ENCODE measurements at places on chromosomes 5 and 9.

DNA sequence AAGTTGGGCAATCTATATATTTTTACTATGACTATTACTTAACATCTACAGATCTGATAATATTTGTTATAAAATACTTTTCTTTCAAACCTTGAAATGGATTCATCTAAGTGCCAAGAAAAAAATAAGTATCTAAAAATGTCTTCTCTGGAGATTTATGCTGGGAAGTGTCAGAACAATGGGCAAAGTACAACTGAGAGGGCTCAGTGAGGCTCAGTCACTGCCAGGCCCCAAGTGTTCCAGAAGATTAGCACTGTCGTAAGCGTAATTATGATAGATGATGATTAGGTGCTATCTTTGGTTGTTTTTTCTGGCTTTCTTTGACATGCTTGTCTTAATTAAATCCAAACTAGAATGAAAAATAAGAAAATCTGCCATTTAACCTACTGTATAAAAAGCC lies 72.2 kb upstream of the ADAMTS19 start:
- no peak for DNase-seq

DNA sequence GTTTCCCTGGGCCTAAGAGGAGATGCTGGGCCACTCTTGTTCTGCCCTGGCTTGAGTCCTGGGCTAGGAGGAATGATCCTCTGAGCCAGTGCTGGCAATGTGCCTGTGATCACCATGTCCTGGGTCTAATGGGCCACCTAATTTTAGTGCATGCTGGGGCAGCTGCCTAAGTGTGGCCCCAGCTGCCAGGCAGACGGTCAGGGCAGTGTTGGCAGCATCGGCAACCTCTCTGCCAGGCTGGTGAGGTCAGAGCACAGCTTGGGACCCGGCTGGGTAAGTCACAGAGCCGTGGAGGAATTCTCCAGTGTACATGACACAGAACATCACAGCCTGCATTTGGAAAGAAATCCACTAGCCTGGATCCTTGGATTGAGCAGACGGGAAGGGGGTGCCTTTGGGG lies 21.4 kb upstream of the PITX1 start:
- DNase-seq, result no peak

DNA sequence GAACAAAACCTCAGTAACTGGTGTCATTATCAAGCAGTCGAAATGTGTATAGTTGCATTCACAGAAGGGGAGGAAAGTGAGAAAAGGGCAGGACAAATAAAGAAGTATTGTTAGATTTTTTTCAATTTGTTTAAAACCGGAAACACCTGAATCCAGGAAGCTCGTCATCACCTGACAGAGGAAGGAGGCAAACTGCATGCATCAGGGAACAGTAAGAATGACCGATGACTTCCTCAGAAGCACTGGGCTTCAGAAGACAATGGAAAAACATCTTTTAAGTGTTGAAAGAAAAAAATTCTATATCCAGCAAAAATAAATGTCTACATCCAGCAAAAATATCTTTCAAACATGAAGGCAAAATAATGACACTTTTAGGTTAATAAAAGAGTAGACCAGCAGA lies 29.5 kb downstream of the PLEKHG4B start:
- no peak for DNase-seq

- peak; percentile 82 for DNase-seq
Observed at GRCh38 chr5:134555890-134556311, 30.4 kb downstream of the JADE2 start.

- DNase-seq, result no peak
Observed at GRCh38 chr9:127218818-127219217, 45.8 kb upstream of the GARNL3 start.

GRCh38 chr9:126326228-126327005 lies at the start of gene MVB12B:
TSS of gene MVB12B (plus strand) at chr9:126326829. CDS start at chr9:126326930, 101 bp downstream.
- DNase-seq, result peak; percentile 36

- DNase-seq, result no peak
Observed at GRCh38 chr5:61631438-61631941, 299.4 kb downstream of the ZSWIM6 start.

GRCh38 chr9:137390553-137391410 lies 32.2 kb downstream of the EXD3 start:
- no peak for DNase-seq

- no peak for DNase-seq
Observed at GRCh38 chr9:122498883-122499288, 11.7 kb upstream of the OR1J2 start.

GRCh38 chr9:112726428-112726827 lies 8.5 kb upstream of the INIP start:
- DNase-seq, result no peak

- DNase-seq, result no peak
Observed at GRCh38 chr9:87628346-87628745, 97.6 kb upstream of the CTSL start.

DNA sequence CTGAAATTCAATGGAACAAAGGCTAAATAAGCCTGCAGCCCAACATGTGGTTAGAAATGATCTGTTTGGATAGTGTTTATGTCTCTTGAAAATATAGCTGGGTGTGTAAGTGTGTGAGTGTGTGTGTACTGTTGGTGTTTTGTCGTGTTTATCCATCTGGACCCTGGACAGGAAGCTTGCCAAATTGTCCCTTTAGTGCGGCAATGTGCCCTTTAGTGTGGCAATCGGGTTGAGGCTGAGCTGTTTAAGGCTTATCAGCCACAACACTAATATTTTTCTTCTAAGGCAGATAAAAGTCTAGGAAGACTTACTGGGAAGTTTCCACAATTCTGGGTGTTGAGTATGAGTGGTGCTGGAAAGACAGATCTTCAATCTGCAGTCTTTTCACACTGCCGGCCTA lies 180.2 kb downstream of the YTHDC2 start:
- no peak for DNase-seq

DNA sequence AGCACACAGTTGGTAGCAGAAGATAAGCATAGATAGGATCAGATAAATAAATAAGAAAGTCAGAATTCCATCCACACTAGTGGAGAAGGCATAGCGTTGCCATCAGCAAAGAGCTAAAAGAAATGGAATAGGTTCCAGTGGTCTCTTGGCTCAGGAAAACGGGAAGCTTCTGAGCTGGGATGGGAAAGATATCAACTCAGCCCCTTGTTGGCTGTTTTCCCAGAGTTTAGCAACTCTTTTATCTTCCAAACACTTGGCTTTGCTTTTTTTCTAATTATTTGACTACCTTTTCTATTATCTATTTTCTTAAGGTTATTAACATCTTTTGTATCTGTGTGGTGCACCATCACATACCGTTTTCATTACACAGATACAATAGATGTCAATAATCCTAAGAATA lies 445.7 kb upstream of the TRPC7 start:
- DNase-seq, result no peak

DNA sequence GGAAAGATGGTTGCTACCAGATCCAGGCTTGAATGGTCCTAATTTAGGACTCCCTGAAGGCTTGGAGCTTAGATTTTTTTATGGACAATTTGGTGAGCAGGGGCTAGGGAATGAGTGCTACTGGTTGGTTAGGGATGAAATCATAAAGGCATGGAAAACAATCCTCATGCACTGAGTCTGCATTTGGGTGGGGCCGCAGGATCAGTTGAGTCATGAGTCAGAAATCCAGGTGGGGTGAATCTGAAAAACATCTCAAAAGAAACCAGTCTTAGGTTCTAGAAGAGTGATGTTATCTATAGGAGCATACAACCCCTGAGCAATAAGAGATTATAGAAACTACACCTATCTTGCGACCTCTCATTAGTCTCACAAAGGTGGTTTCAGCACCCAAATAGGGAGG lies 300.0 kb downstream of the KIF4B start:
- no peak for DNase-seq

DNA sequence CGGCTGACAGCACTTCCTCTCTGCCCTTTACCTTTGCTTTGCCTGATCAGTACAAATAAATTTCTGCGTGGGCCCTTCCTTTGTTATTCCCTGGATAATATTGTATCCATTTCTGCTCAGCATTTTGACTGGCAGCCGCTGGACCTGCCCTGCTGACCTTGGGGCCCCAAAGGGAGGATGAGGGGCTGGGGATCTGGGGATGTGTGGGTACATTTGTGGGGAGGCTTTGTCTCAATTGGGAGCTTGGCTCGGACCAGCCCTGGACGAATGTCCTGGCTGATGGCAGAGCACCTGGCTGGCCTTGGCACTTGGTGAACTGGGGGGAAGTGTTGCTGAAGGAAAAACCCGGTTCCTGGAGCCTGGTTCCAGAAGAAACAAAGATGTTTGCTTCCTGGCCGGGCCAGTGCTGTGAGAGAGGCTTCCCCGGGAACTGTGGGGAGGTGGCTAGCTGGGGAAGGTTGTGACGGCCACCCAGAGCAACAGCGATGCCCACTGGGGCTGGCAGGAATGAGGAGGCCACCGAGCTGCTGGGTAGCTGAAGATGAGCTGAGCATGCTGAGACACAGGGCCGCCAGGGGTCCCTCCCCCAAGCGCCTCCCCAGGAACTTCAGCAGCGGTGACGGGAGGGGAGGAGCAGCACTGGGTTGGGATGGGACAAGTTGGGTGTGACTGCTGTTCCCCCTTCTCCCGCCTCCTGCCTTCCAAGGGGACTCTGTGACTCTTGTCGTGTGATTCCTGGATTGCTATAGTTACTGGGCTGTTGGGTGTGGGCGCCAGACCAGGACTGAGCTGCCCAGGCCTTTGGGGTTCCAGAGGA lies 8.4 kb downstream of the LMX1B start:
- DNase-seq, result no peak

GRCh38 chr9:91148306-91148705 lies 213.4 kb downstream of the AUH start:
- no peak for DNase-seq

- DNase-seq, result no peak
Observed at GRCh38 chr9:91103931-91104330, 257.8 kb downstream of the AUH start.

- DNase-seq, result no peak
Observed at GRCh38 chr9:113919871-113920270, 43.8 kb downstream of the ZNF618 start.

- no peak for DNase-seq
Observed at GRCh38 chr5:135133698-135134515, 99.9 kb upstream of the PITX1 start.

GRCh38 chr5:102975045-102975444 lies 144.9 kb downstream of the GIN1 start:
- DNase-seq, result no peak

- DNase-seq, result no peak
Observed at GRCh38 chr5:178322736-178323540, 90.3 kb upstream of the PHYKPL start.
